Activated CD4-positive, alpha-beta T cell treated with anti-CD3 and anti-CD28 coated beads, Interleukin-2, amount 50 U/mL, for 1 hour (primary cell): ENCODE measurements at places on chromosomes 1 and 21.

DNA sequence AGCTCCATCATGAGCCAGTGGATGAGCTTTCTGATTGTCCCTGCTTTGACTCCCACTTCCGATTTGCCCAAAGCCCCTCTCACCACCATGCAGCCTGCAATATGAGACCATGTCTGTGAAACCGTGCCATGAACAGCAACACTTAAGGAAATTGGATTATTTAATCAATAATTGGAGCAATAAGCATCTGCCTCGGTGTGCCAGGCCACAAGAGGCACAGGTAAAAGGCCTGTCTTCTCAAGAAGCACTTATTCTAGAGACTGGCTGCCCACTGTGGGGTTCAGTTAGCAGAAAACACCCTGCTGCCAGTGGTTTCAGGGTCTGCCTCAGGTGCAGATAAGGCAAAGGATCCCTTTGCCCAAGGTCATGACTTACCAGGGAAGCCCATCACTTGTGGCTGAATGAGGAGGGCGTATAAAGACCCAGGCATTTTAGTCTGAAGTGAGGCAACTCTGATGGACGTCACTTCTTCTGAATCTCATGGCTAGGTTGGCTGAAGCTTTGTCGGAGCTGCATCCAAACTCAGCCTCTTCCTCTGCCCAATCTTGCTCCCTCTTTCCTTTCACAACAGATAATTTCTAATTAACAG is 7.1 kb upstream of the CHI3L2 start:
- DNase-seq, result no peak

DNA sequence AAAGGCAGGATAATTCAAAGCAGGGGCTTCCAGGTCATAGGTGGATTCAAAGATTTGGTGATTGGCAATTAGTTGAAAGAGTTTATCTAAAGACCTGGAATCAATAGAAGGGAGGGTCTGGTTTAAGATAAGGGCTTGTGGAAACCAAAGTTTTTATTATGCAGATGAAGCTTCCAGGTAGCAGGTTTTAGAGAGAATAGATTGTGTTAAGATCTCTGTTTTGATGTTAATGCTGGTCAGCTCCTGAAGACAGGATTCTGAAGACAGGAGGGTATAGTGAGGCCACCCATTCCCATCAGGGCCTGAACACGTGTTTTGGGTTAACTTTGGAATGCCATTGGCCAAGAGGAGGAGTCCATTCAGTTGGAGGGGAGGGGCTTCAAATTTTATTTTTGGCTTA is 6.1 kb upstream of the PTBP2 start:
- no peak for DNase-seq

DNA sequence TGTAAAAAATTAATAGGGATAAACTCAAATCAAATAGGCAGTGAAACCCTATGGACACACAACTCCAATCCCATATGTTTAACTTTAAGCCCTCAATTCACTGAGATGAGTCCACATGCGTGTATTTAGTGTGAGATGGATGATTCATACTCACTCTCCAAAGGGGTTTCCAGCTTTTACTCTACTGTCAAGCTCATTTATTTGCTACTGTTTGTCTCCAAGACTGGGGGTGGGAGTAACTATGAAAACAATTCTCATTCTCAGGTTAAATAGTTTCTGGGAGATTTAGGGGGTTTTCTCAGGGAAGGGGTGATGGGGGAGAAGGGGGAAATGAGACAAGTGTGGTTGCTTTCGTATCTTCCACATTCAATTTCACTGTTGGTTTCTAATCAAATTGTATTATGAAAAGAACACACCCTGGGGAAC is 2.7 kb downstream of the RAB29 start:
- DNase-seq, result no peak

GRCh38 chr1:229570891-229571516 is 12.5 kb upstream of the ABCB10 start:
- no peak for DNase-seq

- DNase-seq, result no peak
Measured at GRCh38 chr21:46397993-46398392, 60.7 kb upstream of the DIP2A start.

DNA sequence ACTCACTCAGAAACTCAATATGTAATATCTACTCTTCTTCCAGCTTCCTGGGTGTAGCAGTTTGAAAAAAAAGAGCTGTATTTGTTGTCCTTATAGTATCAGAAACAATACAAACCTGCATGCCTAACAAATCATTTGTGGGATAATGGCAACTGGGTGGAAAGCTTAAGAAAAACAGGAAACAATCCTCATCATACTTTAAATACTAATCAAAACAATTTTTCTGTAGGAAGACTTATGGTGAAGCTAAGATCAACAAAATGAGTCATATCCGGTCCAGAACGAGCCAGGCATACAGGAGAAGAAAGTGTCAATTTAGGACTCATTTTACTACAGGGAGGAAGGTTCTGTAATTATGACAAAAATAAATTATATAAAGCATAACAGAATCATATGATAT is 181.8 kb upstream of the ADGRL4 start:
- DNase-seq, result no peak

DNA sequence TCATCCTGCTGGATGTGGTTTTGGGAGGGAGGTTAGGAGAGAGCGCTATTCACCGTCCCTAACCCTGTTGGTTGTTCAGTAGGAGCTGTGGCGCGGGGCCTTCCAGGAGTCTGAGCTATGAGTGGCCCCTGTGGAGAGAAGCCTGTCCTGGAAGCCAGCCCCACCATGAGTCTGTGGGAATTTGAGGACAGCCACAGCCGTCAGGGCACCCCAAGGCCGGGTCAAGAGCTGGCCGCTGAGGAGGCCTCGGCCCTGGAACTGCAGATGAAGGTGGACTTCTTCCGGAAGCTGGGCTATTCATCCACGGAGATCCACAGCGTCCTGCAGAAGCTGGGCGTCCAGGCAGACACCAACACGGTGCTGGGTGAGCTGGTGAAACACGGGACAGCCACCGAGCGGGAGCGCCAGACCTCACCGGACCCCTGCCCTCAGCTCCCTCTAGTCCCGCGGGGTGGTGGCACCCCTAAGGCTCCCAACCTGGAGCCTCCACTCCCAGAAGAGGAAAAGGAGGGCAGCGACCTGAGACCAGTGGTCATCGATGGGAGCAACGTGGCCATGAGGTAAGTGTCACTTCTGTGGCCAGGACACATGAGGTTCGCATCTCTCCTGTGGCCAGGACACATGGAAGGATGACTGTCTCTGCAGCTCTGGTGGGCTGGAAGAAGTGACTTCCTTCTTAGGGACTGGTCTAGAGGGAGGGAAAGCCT is 1.2 kb downstream of the ZC3H12A start:
- DNase-seq, result no peak

- no peak for DNase-seq
Measured at GRCh38 chr21:35179990-35180540, 131.0 kb upstream of the RUNX1 start.

- no peak for DNase-seq
Measured at GRCh38 chr1:39266269-39266668, 61.8 kb downstream of the MACF1 start.

DNA sequence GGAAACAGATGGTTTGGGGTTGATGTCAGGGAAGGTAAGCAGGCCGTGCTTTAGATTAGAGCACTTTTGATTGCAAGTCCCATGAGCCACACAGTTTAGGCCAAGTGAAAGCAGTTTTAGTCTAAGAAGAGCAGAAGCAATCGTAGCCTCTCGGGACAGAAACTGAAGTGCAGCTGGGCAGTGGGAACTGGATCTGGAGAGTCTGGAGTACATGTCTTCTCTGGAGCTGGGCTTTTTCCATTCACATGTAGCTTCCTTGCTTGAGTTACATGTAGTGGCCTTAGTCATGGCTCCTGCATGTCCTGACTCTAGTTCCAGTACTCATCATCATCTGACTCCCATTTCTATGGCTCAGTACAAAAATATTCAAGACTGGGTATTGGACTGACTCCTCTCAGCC is 16.7 kb downstream of the CAMTA1 start:
- DNase-seq, result no peak

DNA sequence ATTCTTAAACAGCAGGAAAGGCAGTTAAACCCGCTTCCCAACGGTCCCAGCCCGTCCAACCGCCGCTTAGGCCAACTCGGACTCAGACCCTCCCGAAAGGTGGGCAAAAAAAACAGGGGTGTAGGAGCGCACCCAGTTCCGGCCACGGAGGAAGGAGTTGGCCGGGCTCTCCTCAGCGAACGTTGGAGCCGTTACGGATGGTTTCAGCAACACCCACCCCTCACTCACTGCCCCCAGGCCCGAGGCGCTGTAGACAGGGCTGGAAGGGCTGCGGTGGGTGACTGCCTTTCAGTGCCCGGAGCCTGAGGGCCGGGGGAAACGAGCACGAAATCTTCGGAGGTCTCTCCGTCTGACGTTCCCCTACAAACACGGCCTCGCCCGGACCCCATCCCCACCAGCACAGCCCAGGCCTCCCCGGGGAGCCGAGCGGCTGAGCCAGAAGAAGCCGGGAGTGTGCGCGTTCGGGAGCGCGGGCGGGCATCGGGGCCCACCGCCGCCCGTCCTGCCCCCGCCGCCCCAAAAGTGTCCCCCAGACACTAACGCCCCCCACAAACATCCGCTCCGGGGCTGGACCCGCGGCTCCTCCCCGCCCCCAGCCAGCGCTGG is 1.3 kb downstream of the KDM5B start:
- DNase-seq, result peak; percentile 15

DNA sequence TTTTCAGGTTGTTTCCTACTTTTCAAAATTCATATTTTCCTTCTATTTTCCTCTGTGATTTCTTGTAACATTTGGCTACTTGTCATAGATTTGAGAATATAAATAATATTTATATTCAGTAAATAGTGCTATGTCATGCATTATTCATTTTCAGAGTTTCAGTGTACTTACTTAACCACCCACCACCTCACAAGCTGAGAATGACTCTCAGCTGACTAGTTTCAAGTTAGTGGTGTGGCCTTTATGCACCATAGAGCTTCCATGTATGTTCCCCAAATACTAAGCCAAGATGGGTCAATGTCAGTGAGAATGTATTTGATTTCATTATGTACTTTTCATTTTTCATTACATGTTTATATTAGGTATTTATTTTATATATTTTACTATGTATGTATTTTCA is 56.9 kb upstream of the RGS1 start:
- no peak for DNase-seq

DNA sequence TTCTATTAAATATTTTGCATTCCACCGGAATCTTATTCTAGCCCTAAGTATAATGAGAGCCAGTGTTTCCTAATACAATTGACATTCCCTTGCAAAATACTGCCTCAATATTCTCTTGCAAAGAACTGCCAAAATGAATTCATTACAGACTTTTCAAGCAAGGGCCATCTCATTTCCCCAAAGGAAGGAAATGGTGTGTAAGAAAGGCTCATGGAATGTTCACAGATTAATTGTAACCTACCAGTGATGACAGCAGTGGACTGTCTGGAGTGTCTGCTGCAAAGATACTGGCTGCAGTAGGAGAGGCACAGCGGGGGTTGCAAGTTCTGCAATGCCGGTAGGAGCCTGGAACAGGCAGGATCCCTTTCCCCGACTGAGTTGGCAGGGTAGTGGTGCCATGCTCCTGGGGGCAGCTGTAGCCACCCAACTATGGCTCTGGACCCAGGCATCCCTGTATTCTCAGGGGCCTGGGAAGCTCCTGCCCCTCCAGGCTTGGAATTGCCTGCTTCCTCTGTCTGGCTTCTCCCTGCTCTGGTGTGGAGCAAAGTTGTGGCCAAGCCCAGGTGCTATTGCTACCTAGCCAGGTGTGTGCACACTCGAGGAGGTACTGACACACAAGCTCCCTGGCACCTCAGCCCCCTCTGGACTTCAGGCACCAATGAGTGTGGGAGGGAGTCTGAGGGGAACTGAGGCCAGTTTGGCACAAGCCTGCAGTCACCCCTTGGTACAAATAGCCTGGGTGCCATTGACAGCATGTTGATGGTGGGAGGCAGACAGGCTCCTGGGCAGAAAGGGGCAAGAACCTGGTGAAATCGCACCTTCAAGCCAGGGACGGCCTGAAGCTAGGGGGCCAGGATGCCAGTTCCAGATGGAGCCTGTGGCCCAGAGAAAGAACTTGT is 1371.0 kb downstream of the KCNT2 start:
- DNase-seq, result no peak

- no peak for DNase-seq
Measured at GRCh38 chr1:58409890-58410289, 136.6 kb downstream of the OMA1 start.

GRCh38 chr1:212648431-212648830 is 39.9 kb downstream of the ATF3 start:
- no peak for DNase-seq

- no peak for DNase-seq
Measured at GRCh38 chr1:114322734-114323133, 169.1 kb upstream of the SYT6 start.

DNA sequence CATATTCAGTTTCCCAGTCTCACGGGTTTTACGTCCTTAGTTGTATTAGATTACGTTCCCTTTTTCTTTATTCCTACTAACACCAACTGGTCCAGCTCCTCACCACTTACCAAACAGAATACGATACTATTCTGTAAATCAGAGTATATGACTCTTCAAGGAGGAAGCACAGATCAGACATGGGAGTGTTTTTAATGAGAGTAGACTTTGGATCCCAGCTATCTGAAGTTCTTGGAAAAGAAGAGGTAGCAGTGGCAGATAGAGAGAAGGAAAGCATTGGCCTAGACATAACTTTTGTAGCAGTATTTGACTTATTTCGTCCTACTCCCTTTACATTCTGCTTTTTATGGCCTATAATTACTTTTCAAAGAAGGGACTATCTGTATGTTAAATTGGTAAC is 24.1 kb upstream of the PLA2G4A start:
- no peak for DNase-seq

DNA sequence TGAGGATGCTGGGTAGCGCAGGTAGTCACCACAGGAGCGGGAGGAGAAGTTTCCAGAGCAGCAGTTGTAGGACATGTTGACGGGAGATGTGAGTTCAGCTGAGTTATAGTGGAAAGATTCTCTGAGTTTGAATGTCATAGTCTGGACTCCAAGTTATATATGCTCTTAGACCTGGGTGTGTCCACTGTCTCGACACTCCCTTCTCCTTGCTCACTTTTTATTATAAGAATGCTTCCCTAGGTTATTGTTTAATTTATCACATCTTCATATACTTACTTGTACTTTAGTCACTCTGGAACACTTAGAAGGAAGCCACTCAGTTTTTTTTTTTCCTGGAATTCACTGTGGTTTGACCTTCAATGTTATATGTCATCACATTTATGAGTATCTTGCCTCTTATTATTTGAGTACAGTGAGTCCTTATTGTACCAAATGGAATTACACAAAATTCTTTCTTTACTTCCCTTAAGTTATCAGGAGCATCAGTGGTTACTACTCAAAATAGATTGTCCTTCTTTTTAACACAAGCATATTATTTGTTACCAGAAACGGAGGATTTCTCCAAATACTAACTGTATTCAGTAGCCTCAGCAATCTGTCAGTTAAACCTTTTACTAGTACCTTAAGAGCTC is at the start of gene KRTAP13-2:
KRTAP13-2 (minus strand) TSS at position 133 of the 632 bp plus-strand sequence; CDS start at position 75, 58 bp downstream.
- no peak for DNase-seq

GRCh38 chr1:69506311-69506710 is 61.4 kb upstream of the LRRC7 start:
- no peak for DNase-seq

DNA sequence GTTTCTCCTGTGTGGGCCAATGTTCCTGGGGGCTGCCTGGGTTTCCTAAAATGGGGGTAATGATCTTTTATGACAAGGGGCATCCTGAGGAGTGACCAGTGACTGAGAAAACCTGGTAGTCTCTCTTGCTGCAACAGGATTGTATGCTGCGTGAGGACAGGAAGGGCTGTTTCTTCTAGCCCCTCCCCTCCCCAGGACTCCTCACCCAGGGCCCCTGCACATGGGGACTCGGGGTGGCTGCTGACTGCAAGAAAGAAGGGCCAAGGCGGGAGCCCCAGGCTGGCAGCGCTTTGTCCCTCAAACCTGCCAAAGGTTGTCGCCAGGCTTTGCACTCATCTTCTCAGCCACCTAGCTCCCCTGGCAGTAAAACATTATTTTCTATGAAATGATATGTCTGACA is 442.4 kb downstream of the CAMTA1 start:
- no peak for DNase-seq
